ENCODE measurements at places on chromosomes 1 and 21.

- no peak for DNase-seq
These were observed 10.4 kb downstream of the EMC1 start for GRCh38 chr1:19240673-19241538.

DNA sequence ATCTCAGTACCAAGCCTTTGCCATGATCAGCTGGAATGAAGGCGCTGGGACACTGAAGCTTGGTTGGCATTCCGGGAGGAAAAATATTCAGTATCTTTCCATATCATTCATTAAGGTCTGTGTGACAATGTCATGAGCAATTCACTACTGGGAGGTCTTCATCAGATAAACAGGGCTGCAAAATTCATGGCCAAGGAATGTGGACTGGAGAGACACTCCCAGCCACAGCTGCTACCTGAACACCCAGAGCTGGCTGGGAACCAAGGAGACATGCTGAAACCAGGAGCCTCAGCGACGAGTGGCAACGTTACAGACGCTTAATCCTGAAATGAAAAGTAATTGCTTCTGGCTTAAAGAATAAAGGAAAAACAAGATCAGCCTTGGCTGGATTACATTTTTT, 30.6 kb upstream of the DDAH1 start:
- no peak for DNase-seq

- DNase-seq: no peak
These were observed 320.5 kb downstream of the KCTD3 start for GRCh38 chr1:215887627-215888026.

DNA sequence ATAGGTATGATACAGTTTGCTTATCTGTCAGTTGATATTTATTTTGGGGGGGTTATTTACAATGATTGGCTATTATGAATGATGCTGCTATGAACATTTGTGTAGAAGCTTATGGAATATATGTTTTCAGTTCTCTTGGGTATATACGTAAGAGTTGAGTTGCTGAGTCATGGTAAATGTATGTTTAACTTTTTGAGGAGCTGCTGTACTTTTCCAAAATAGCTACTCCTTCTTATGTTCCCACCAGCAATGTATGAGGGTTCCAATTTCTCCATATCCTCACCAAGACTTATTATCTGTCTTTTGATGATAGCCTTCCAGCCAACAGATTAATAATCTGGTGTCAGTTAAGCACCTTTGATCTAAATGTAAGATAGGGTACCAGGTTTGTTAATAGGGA, 11.9 kb downstream of the SOAT1 start:
- no peak for DNase-seq

DNA sequence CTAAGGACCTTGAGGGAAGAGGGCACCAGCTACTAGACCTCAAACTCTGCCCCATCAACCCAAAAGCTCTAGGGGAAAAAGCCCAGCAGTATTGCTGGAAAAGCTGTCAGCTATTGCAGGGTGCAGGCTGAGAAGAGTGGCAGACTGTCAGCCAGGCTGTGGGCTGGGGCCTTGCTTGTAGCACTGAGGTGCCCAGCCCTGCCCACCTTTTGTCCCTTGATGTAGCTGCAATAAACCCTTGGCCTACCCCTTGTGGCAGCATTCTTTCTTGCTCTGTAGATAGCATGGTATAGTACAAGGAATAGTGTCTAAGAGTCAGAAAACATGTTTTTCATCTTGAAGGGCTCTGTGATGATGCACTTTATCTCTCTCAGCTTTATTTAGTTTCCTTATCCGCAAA, 39.4 kb downstream of the CDC14A start:
- DNase-seq: no peak

- no peak for DNase-seq
These were observed 602.9 kb upstream of the ADAMTS5 start for GRCh38 chr21:27569831-27570230.

DNA sequence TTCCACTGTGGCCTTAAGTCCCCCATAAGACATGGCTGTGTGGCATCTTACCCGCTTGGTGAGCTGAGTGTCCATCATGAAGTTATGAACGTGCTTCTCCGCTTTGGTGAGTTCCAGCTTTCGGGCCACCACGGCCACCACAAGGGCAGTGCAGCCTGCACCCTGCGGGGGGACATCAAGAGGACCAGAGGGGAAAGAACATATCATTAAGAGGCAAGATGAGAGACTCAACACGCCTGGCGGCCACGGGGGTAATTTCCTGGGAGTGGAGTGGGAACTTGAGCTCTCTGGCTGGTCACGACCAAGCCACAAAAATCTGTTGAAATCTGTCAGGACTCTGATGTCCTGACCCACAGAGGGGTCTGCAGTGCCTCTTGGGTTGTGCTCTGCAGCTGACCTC, 117.9 kb upstream of the ADAR start:
- no peak for DNase-seq

- DNase-seq: no peak
These were observed 3.7 kb upstream of the RHEX start for GRCh38 chr1:206049293-206049692.

GRCh38 chr1:160045653-160046052, 13.9 kb upstream of the PIGM start:
- no peak for DNase-seq

DNA sequence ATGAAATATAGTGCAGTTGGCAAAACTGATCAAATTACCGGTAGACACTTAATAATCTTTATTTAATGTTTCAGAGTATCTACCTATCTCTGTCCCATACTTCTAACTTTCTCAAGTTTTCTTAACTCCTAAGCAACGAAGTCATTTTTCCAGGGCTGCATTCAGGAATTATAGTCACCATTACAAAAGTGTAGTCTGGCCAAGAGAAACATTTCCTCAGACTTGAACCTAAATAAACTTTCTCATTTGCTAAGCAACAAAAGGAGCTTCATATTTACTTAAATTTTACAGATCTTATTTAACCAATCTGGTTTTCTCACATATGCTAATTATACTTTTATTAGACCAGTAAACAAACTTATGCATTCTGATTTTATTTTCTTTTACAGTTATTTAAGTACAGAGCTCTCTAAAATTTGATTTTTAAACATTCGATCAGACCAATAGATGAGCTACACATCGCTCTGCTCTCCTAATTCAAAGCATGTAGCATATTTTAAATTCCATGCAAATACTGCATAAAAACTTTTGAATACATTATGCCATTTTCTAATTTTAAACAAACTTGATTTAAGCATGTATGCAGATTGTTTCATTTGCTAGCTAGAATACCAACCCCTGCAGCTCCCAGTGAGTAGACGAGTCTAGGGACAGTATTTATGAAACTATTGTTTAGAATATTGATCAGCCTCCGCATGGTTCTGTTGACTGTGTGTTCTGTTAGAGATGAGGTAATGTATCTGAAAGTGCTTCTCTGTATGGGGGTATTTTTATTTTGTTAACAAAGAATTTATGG, 201.4 kb downstream of the CHRM3 start:
- no peak for DNase-seq

- DNase-seq: no peak
These were observed 2.8 kb downstream of the LINGO4 start for GRCh38 chr1:151802372-151802771.

GRCh38 chr1:100767176-100767890, 47.8 kb downstream of the VCAM1 start:
- no peak for DNase-seq

DNA sequence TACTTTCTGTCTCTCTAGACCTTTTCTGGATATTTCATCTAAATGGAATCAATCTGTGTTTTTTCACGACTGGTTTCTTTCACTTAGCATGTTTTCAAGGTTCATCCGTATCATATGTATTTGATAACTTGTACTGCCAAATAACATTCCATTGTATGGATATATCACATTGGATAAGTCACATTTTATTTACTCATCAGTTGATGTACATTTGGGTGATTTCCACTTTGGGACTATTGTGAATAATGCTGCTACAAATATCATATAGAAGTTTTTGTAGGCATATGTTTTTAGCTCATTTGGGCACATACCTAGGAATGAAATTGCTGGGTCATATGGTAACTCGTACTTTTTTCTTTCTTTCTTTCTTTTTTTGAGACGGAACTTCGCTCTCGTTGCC, 6.7 kb downstream of the HMGN2 start:
- no peak for DNase-seq

DNA sequence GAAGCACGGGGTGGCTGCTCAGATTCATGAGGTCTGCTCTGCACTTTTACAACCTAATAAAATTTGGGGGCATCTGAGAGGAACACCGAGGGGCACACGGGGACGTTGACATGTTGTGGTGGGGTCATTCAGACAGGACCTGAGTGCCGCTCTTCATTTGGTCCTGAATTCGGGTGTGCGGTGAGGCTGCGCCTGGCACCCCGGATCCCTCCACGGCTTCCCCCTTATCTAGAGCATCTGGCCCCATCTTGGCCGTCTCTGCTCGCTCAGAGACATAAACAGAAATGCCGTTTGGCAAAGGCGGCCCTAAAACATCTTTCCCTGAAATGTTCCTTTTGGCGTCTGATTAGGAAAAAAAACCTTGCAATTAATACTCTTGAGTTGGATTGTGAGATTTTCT, 157.2 kb downstream of the PRDM16 start:
- DNase-seq: no peak

GRCh38 chr1:15341228-15341627, 68.5 kb upstream of the EFHD2 start:
- DNase-seq: no peak

DNA sequence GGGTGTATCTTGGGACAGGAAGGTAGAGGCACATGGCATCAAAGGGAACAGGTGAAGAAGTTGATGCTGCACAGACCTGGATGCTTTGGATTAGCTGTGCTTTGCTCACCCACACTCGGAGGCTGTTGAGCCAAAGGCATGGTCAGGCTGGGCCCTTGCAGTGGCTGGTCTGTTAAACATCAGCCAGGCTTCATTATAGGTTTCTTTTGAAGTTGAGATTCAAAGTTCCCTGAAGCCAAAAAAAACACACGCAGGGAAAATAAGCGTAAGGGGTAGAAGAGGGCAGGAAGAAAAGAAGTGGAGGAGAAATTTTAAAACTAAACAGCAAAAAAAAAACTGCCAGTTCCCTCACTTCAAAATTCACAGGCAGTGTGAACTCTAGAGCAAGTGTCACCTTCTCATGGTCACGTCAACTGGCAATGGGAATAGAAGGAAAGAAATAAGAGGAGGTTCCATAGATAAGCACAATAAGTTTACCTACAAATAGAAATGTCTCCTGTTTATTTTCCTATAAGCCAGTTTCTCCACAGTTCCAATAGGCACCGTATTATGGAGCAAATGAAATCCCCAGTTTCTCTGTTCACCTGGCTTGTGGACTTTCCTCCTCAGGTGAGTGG, 139.5 kb downstream of the PAPPA2 start:
- no peak for DNase-seq

- DNase-seq: no peak
These were observed 164.7 kb downstream of the LTN1 start for GRCh38 chr21:28828021-28828420.

DNA sequence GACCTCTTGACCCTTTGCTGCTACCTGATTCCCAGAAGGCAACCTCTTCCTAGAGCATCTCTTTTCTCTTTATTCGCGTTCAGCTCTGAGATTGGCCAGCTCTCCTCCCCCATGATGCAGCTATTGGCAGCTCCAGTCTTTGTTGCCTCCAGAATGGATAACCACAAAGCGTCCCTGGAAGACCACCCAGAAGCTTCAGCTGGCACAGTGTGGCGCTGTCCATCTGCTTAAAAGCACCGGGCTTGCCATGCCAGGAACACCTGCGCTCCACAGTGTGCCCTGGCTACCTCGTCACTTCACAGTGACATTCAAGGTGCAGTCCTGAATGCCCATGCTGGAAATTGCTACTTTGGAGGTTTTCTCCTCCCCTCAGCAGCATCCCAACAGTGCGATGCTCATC, 353.9 kb downstream of the LMO4 start:
- DNase-seq: no peak

GRCh38 chr1:240712014-240712731, 100.2 kb upstream of the GREM2 start:
- no peak for DNase-seq

- no peak for DNase-seq
These were observed 22.0 kb upstream of the BLACAT1 start for GRCh38 chr1:205477759-205478247.

GRCh38 chr1:108561689-108562326, 1.9 kb downstream of the EEIG2 start:
- peak; percentile 50 for DNase-seq

DNA sequence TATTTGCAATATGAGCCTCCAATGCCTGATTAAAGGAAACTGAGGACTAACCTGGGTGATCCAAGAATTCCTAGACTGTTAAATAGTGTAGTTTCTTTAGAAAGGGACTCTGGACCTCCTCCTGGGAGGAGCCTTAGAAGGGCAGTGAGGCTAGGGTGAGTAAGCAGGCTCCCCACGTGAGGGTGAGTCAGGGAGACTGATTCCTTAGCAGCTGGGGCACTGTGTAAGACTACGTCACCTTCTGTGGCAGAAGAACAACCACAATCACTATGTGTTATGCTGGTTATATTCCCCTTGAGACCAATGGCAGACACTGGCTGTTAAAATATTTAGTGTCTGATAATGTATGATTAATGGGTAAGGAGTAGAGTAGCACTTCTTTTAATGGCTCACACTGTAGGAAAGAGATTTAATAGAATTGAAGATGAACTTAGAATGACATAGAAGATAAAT, 53.3 kb upstream of the SYT14 start:
- DNase-seq: no peak

DNA sequence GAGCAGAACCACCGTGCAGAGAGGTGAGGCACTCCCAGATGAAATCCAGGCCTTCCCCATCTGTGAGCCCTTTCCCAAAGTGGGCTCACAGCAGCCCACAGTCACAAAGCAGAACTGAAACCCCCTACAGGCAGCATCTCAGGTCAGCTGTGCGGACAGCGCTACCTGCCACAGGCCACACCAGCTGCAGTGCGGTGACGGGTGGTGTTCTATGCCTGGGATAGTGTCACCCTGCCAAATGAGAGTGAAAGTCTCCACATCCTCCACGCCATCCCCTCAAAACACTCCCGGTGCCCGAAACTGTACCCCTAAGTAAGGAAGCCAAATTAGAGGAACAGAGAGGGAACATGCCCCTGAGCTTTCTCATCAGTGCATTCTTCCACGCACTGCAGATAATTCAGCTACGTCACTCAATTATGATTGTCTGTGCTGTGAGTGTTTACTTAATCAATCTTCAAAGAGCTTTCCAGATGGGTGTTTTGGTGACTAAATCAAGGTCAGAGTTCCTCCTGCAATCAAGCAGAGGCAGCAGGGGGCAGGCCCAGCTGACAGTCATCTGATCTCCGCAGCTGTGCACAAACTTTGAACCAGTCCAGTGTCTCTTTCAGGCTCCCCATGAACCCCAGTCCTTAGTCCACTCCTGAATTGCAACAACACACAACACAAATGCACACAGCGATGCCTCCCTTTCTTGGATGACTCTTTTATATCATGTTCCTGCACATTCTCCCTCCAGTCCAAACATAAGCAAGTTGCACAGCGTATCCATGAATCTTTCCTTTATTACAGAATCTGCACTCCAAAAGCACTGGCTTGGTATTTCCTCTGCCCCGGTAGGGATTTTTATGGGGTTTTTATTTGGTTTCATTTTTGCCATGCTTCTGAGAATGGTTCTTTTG, 150.0 kb downstream of the TOMM20 start:
- no peak for DNase-seq

Data from activated gamma-delta T cell (primary cell).